Mesenteric fat pad (tissue), 1 donor: ENCODE measurements at places on chromosomes 4 and X. TPM values are rescaled to one million over a fixed set of nuclear protein-coding genes. Genes with fewer than 3 reads are reported as not detected.

Gene FGF16
- total RNA-seq, result not detected

Gene UBQLN2
- 23.5 TPM for total RNA-seq

Gene TKTL2
- not detected for total RNA-seq

Gene USP26
- not detected for total RNA-seq
